Type B pancreatic cell (in vitro differentiated cells): ENCODE measurements at places on chromosomes 16 and 17. TPM values are rescaled to one million over a fixed set of nuclear protein-coding genes. Genes with fewer than 3 reads are reported as not detected.

DNA sequence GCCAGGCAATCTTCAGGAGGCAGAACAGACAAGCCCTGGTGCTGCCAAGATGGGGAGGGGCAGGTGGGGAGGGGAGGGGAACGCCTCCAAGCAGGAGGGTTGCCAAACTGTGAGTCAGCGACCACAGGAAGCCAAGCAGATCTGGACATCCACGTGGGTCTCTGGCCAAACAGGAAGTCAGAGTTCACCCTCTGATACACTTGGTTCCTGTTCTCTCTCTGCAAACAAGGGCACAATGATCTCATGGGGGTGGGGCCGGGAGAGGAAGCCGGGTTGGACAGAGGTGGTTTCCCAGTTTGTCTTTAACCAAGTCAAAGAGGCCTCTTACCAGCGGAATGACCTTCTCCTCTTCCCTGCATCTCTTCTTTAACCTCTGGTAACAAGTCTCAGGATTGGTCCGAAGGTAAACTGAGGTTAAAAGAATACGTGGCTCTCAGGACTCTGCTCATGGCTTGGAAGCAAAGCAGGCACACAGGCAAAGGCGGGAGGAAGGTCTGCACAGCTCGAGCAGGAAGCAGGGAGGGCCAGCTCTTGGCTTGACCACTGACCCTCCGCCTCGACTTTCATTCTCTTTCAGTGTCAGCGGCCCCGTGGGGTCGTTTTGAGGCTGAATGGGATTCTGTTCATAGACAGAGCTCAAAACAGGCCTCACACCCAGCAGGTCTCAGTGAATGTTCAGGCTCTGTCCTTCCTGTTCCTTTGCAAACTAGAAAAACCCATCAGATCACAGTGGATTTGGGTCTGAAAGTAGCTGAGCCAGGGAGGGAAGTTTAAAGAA lies 32.9 kb downstream of the TK2 start:
- no peak for DNase-seq

DNA sequence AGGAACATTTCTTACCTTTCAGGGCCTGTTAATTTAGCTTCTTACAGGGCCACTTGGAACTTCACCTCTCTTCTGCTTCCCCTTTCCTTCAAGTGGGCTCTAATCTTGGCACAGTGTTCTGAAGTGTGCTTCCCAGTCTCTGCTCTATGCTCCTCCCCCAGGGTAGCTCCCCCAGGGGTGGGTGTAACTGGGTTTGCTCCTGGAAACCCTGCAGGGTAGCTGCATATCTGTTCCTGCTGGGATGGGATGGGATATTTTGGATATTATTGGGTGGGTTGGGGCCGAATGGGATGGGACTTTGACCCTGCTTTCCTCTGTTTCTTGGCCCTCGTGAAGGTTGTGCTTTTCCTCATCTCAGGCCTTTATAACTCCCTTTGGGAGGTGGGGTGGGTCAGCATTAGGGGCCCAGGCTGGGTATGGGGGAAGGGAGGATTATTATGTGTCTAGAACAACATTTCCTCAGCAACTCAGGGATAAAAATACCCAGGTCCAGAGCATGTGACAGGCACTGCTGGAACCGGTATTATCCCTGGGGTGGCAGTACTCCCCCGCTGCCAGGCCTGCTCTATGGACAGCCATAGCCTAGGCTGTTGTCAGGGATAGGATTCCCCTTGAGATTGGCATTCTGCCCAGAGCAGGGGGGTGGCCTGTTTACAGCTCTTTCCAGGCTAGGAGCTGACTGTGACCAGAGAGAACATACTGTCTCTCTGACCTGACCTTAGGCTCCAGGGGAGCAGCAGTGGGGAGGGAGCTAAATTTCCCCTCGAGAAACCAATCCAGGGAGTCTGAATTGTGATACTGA lies 5.0 kb downstream of the NFE2L1 start:
- DNase-seq: no peak

- no peak for DNase-seq
These were observed 24.4 kb downstream of the SRL start for GRCh38 chr16:4217204-4218131.

DNA sequence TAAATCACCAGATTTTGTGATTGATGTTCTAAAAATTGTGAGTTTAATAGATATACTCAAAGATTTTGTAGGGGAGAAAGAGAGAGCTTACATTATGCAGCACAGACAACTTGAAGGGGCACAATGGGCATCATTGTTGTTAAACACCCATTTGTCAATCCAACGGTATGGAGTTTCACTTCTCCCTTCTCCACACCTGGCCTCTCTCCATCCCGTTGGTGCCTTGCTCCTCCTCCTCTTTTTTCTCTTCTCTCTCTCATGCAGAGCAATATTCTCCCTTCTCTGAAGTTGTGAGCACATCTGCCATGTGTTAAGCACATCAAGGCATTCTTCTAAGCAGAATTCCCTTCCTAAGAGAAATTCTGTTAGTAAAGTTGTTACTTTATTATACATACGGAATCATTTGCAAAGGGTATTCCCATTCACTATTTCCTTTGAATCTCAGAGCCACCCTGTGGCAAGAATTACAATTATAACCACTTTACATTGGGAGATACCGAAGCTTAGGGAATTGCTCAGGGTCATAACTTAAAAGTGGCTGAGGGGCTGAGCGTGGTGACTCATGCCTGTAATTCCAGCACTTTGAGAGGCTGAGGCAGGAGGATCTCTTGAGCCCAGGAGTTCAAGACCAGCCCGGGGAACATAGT lies 40.5 kb upstream of the SKAP1 start:
- no peak for DNase-seq

Gene USP31
- 9.1 and 12.3 TPM in 2 replicates for total RNA-seq

DNA sequence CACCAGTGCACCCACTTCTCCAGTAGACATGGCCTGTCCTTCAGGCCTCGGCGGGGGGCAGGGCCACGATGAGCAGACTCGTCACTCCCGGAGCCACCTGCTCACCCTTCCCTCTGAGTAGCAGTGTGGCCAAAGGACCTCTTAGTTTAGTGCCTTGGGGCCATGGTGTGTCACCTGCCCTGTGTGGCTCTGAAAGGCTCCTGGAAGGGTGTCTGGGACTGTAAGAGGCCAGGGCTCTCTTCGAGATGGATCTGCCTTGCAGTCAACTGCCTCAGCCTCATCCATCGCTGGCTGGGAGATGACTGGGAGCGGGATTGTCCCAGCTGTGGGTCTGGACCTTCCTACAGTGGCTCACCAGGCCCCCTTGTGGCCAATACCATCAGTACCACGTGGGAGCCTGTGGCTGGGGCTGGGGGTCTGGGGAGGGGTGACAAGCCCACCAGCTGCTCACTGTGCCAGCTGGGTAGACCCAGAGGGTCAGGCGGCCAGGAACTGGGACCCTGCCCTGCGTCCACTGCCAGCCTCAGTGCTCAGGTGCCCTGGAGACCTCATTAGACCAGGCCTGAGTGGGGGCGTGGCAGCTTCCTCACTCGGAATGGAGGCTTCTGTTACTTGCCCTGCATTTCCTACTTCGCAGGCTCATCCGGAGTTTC lies 133.4 kb downstream of the OR1D5 start:
- DNase-seq: no peak

Gene TLCD1
- total RNA-seq: 18.6 and 40.2 TPM in 2 replicates

Gene CPHXL2
- not detected in 2 replicates for total RNA-seq

DNA sequence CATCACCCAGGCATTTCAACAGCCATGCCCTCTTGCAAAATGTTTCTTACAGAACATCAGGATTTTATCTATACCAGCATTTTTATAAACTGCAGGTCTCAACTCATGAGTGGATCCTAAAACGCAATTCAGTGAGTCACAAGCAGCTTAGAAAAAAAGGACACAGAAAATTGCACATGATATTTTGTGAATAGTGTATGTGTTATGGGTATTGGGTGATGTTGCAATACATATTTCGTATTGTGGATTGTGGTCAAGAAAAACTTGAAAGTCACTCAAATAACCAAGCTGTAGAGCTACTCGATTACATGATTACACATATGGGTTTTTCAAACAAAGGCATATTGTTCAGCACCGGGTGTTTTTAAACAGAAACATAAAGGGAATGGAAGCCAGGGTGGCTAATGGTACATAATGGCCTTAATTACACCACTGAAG lies 1.4 kb downstream of the WIPI1 start:
- DNase-seq: no peak

GRCh38 chr16:11091021-11091785 lies 146.8 kb downstream of the CLEC16A start:
- DNase-seq: no peak

- DNase-seq: no peak
These were observed 33.9 kb downstream of the CHP2 start for GRCh38 chr16:23788685-23789084.

- DNase-seq: no peak
These were observed 8.4 kb upstream of the SPATA2L start for GRCh38 chr16:89709716-89710432.

DNA sequence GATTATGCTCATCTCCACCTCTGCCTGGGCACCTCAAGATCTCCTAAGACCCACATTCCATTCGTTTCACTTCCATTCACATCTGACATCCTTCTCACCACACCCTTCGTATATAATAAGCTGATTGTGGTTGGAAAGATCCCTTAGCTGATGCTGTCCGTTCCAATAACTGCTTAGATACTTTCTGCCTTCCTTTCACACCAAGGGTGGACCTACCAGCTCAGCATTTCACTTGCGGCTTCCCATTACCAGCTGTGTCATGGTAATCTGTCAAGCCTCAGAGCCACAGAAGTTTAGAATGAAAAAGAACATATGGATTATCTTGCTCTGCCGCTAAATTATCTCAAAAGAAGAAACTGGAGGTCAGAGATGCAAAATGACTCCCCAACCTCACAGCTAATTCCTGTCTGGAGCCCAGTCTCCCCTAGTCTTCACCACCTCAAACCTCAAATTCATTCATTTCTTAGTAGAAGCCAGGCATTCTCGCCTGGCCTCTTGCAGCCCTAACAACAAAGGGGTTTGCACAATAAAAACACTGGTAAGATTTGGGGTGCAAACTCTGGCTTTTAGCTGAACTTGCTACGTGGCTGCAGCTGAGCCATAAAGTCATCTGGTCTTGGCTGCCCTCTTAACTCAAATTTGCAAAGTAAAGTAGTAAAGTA lies 182.8 kb upstream of the HS3ST3A1 start:
- no peak for DNase-seq

Gene NHERF2
- 23.3 and 23.4 TPM in 2 replicates for total RNA-seq

Gene CACNG4
- 27.5 and 32.1 TPM in 2 replicates for total RNA-seq

Gene CLN3
- 36.0 and 56.3 TPM in 2 replicates for total RNA-seq

Gene FAAP100
- total RNA-seq: 33.5 and 44.7 TPM in 2 replicates

GRCh38 chr16:75535901-75536300 lies at the start of gene CHST5:
CHST5 (minus strand) TSS chr16:75536108; CDS start chr16:75530384, 5,724 bp downstream.
- DNase-seq: no peak
